Skin of body (tissue), 3 donors: ENCODE measurements at places on chromosomes 5 and 9. TPM values are rescaled to one million over a fixed set of nuclear protein-coding genes. Genes with fewer than 3 reads are reported as not detected.

- DNase-seq = peak; percentile 92
These were observed 14.7 kb upstream of the CCIN start for GRCh38 chr9:36154331-36154952.

The SLC23A1 gene
- total RNA-seq = 0.30 TPM

- no peak for DNase-seq
These were observed at the start of gene EXOC3 for GRCh38 chr5:442335-443238. TSS of gene EXOC3 (plus strand) at chr5:443176. CDS start at chr5:446206, 3,030 bp downstream.

The GRXCR2 gene
- not detected for total RNA-seq

- no peak for DNase-seq
These were observed 552.2 kb upstream of the RIOK2 start for GRCh38 chr5:97735209-97735608.
